Spinal cord (tissue), 10 donors: ENCODE measurements at places on chromosomes 5 and 9.
A peak's percentile ranks its signal among the peaks of the same experiment; 100 is the strongest.

- DNase-seq = no peak
Observed at GRCh38 chr5:173178369-173178910, 34.1 kb downstream of the BNIP1 start.

DNA sequence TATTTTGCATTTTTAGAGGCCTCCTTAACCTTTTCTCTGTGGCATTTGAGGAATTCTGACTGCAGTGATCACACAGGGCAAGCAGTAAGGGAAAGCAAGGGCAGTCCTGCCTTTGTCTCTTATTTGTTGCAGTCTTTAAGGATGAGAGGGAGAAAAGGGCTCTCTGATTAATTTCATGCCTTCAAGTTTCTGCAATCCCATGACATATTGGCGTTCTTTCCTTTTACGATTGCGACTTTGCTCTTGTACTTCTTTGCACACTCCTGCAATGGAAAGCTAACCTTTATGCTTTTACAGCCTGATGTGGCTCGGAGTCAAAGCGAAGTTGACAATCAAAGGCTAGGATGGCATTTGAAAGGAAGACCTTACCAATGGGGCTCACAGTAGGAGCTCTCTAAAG lies 698.4 kb downstream of the DNAH5 start:
- no peak for DNase-seq

DNA sequence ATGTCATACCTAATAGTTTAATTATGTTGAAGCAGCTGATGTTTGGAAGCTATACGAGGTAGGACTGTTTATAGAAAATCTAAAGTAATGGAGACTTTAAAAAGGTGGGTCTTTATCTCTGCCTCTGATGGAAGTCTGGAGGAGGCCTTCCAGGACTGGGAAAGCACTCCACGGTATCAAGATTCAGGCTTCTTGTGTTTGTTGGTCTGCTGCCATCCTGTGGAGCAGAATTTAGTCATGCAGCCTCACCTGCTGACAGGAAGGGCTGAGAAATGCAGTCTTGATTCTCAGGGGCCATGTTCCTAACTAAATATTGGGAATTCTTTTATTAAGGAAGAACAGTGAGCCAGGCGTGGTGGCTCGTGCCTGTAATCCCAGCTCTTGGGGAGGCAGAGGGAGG lies 15.9 kb downstream of the SPDL1 start:
- DNase-seq = no peak

DNA sequence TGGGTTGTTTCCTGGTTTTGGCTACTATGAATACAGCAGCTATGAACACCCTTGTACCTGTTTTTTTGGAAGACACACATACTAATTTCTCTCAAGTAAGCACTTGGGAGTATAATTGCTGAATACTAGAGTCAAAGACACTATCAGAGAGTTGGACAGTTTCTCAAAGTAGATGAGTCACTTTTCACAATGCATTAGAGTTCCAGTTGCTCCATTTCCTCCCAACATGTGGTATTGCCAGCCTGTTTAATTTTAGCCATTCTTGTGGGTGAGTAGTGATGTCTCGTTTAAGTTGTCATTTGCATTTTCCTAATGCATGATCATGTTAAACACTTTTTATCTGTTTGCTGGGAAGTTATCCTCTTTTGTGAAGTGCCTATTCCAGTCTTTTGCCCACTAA lies 81.6 kb upstream of the GDNF start:
- no peak for DNase-seq

GRCh38 chr5:178590141-178590923 lies at the start of gene COL23A1:
Gene COL23A1 (minus strand): TSS chr5:178590393.
- DNase-seq = peak; percentile 36

DNA sequence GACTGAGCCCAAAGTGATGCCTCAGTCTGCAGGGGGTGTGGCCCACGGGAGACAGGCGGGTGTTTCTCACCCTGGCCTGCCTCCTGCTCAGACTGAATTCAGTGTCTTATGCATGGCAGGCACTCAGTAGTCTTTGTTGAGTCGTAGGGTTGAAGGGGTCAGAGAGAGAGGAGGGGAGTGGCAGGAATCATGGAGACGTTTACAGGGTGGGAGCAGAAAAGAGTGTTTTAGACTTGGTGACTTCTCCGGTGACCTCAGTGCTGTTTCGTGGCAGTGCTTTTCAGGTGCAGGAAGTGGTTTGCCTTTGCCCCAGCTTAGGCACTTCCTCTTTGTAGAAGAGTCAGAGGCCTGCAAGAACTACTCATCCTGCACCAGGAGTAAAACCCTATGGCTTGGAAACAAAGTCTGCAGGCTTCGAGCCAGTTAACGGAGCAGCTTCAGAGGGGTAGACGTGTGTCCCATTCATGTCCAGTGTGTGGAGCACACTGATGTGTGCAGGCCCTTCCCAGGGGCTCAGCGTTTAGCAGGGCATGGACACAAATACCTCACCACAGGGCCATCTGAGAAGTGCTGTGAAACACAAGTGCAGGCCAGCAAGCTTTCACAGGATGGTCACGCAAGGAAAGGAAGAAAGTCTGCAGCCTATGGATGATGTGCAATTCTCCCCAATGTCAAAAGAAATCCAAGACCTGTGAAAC lies 24.5 kb upstream of the SEMA4D start:
- no peak for DNase-seq

DNA sequence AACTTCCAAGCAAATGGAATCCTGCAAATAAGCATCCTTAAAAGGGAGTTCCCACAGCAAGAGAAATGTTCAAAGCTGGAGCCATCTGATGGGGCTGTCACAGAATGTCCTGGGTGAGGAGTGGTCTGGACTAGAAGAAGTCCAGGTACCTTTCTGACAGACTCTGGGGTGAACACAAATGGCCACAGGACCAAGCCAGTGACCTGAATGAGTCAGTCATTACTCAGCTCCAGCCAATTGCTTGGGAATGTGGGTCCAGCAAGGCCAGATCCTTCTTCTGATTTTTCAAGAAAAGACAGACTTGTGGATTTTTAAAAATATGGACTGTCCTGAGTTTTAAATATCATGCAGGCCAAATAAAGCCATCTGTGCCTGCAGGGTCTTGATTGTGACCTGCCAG lies 30.1 kb downstream of the GALNT10 start:
- no peak for DNase-seq

DNA sequence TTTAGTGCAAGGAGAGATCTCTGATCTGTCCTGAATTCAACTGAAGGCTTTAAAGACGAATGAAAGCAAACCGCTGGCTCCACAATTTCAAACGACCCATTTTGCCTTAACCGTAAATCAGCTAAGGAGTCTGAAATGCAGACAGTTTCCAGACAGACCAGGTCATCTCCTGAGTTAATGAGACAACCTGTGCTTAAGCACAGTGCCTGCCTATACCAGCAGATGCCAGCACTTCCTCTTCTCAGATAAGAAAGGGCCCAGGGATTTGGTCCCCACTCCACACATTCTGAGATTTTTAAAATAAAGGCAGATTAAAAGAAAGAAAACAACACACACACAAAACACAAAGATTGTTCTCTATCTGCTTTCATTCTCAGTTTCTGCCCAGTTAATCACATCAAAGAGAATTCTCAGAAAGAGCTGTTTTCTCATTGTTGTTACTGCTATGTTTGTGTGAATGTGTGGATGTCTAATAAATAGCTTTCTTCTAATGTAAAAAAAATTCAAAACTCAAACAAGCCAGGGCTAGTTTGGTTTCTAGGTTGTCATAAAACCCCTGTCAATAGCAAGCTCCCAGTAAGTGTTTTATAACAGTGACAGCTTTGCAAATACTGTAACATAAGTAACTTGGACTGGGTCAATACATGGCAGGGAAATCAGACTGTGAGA lies 157.7 kb upstream of the SLC24A2 start:
- peak; percentile 87 for DNase-seq

GRCh38 chr9:31730398-31730797 lies 654.0 kb upstream of the ACO1 start:
- DNase-seq = no peak

GRCh38 chr5:165185716-165186115 lies 1680.3 kb downstream of the MAT2B start:
- no peak for DNase-seq

- no peak for DNase-seq
Observed at GRCh38 chr9:136973618-136974617, 3.4 kb upstream of the PTGDS start.

- no peak for DNase-seq
Observed at GRCh38 chr9:16572005-16572734, 298.3 kb downstream of the BNC2 start.

GRCh38 chr5:81188962-81189361 lies 44.2 kb upstream of the CKMT2 start:
- DNase-seq = no peak
